ENCODE measurements at places on chromosomes 6 and 20.

DNA sequence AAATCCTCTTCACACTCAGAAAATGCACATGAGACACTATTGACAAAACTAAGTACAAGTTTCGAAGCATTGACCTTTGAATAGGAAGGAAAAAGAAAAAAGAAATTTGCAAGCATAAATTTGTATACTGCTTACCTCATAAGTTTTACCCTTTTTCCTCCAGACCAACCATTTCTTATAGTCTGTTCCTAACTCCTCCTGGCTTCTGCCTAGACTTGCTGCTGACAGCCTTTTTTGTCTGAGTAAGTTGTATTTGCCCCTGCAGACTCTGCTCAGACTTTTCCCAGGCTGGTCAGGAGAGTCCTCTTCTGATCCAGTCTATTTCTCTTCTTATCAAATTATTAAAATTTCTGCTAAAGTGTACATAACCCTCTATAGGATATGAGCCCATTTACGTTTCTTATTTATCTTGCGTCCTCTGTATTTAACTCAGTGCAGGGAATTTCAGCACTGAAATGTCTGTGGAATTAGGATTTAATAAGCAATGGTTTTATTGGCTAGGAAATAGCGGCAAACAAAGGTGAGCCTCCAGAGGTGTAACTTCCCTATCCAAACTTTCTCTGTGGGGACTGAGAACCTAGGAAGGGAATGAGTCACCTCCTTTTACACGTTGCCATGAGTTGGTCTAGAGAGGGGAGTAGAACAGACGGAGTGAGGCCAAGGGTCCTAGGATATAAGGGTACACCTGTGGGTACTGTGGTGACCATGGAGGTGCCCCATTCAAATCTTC is 207.1 kb upstream of the MARCKS start:
- no peak for DNase-seq

- DNase-seq = no peak
Measured at GRCh38 chr6:74631564-74631963, 574.3 kb downstream of the COL12A1 start.

DNA sequence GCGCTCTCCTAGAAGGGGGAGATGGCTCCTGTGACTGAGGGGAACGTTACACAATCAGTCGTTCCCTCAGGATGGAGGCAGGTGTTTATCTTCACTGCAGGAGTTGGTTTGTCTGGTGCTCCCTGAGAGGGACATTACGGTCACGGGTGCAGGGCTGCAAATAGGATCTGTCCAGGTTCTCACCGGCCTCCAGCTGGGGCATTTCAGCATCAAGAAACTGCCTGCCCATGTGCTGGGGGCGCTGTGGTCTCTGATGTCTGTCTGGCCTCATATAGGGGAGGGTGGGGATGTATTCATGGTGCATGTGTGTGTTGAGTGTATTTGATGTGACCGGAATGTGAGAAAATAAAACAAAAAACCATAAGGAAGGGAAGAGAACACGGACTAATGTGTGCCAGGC is 77.1 kb downstream of the TBC1D7 start:
- no peak for DNase-seq

DNA sequence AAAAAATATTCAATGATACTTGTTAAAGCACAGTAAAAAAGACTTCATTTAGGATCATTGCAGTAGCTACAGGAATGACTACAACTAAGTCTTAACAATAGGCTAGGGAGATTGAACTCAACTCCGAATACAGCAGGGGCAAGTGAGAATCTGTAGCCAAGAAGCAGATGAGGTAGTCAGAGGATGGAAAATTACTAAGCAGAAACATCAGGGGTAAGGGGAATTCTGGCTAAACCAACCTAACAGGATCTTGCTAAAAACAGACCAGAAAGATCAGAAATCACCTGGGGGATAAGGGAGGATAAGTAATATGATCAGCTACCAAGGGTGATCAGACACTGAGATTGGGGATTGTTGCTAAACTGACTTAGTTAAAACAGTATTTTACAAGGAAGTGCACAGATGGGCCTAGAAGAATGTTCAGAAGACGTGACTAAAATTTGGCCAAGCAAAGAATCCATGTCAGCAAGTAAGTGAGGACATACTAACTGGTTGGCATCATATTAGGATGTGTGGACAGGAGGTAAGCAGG is 217.5 kb downstream of the TENT5A start:
- no peak for DNase-seq

- DNase-seq = no peak
Measured at GRCh38 chr6:33959329-33959651, 155.5 kb upstream of the MLN start.

DNA sequence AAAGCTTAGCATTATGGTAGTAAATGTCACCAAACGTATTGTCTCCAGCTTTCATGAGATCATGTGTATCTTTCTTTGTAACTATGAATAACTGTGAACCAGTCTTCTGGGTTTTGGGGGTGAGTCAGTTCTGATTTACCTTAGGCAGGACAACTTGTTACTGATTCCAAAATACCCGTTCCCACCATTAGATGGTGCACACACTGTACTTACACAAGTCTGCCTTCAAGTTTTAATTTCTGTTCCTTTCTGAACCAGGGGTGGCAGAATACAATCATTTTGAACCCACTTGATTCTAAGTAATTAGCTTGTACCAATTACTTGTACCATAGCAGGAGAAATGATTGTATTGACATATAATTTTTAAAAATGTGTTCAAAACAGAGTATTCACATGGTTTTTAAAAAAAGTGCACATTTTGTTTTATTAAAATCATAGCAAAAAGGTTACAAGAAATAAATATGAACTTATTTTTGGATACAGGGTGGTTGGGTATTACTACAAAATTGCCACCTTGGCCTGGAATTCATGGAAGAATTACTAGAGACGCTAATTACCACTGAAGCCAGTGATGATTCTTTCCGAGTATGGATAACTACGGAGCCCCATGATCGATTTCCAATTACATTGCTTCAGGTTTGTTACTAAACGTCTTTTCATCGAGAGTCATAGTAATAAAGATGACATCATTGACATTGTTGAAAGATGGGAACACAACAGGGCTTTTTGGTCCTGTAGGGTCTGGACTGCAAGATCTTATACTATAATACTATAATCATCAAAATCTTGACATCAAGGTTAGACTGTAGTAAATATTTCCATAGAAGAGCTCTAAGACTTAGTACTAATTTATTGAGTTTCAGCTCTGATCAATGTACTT is 75.2 kb upstream of the GLP1R start:
- peak; percentile 8 for DNase-seq

DNA sequence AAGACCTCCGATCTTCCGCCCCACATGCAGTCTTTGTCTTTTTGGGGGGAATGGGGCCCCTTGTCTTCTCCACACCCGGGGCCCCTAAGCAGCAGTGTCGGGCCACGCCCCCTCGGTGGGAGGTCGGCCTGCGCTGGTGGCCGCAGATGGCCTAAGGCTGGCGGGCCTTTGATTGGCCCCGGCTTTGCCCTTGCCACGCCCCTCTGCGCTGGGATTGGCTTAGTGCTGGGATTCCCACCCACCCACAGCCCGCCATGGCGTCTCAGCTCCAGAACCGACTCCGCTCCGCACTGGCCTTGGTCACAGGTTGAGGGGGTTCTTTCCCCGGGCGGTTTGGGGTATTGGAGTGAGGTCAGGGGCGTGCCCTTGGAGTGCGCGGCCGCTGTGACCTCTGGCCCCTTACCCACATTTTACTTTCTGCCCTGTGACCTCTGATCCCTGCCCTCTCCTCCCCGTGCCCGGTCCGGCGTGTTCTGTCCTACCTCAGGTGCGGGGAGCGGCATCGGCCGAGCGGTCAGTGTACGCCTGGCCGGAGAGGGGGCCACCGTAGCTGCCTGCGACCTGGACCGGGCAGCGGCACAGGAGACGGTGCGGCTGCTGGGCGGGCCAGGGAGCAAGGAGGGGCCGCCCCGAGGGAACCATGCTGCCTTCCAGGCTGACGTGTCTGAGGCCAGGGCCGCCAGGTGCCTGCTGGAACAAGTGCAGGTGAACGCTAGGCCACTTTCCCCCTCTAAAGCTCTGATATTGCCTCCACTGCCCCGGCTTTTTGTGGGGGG is at the start of gene HSD17B8:
Gene HSD17B8, plus strand, starts transcription at position 241 of the 776 bp plus-strand sequence. Its CDS starts 14 bp downstream, at position 255.
- peak; percentile 79 for DNase-seq

- DNase-seq = no peak
Measured at GRCh38 chr20:16260911-16261310, 312.3 kb downstream of the KIF16B start.

DNA sequence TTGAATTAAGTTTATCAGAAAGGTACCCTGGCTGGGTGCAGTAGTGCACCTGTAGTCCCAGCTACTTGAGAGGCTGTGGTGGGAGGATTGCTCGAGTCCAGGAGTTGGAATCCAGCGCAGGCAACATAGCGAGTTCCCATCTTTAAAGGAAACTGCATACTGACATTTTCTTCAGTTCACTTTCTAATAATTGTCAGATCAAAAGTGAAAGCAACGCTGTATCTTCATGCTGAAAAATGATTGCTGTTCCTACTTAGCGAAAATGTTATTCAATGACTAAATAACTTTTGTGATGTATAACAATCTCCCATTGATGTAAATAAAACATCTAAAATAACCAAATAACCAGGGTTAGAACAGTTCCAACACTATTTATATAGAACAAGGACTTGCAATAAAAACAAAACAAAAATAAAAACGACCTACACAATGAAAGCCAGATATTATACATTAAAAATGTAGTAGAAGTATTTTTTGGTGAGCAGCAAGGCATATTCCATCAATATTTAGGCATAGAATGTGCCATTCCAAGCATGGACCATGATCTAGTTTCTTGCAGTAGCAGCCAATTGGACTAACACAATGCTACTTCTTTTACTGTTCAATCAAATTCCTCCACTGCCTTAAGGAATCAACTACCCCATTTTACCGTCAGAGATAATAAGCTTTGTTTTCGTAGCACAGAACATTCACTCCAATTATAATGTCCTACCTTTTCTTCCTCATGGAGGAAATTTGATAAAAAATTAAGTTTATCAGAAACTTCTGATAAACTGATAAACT is 1.5 kb downstream of the LATS1 start:
- no peak for DNase-seq

- DNase-seq = no peak
Measured at GRCh38 chr6:92468066-92468465, 951.3 kb downstream of the EPHA7 start.

GRCh38 chr6:37242429-37243052 is 15.0 kb upstream of the TBC1D22B start:
- DNase-seq = no peak

- no peak for DNase-seq
Measured at GRCh38 chr6:15518878-15519277, 143.9 kb downstream of the DTNBP1 start.

GRCh38 chr20:19522071-19522801 is 235.8 kb upstream of the RIN2 start:
- no peak for DNase-seq

GRCh38 chr6:155645325-155645724 is 189.7 kb upstream of the NOX3 start:
- no peak for DNase-seq

DNA sequence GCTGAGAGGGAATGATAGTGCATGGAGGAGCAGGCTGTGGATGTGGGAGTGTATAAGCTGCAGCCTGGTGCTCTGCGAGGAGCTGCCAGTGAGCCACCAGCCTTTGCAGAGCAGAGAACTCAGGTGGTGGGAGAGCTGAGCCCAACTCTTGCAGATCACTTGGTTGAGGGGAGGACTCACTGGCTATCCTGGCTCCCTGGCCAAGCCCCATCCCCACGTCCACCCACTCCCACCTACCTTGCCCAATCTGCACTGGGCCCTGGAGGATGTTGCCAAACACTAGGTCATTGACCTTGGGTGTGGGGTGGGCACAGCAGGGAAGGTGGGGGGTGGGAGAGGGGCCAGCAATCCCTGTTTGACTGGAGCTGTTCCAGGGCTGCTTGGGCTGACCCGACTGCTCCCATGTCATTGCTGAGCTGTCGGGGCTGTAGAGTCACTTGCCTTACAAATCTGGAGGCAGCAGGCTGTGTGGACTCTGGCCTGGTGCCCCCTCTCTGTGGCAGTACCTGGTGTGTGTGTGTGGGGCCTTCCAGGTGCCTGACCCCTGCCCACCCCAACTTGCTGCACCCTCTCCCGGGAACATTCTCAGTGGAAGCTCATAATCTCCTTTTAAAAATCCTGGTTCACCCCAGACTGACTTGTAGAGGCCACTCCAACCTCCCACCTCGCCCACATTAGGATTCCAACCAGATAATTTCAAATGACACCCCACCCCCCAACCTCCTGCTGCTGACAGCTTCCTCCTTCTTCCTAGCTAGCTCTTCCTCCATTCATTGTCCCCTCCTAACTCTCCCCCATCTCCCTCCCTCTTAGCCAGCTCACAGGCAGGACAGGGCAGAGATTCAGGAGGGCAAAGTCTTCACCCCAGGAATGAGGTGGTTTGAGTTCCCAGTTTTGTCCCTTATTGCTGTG is 162.3 kb downstream of the MRPL14 start:
- DNase-seq = no peak

DNA sequence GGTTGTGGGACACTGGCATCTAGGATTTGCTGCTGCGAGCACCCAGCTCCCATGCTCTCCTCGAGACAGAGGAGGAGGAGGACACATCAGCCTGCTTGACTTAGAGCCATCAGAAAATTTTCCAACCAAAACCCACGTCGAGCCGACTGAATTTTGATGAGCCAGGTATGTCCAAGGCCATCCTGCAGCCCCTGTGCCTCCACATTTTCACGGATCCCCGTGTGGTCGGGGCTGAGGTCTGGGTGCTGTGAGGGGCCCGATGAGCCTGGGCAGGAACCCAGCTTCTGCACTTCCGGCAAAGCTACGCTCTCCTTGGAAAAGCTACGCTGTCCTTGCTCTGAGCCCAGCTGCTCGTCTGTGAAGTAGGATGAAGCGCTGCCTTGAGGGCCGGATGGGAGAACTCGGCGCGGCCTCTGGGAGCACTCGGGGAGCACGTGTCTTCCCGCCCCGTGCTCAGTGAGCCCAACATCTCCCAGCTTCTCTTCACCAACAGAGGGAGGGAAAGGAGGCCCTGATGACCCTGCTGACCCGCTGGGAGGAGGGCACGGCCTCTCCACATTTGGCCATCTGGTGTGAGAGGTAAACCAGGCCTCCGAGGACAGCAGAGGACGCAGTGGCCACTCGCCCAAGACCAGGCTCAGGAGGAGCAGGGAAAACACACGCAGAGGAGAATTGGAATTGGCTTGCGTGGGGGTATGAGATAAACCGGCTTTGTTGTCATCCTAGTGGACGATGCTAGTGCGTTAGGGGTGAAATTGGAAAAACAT is 33.9 kb downstream of the PSMG4 start:
- no peak for DNase-seq

DNA sequence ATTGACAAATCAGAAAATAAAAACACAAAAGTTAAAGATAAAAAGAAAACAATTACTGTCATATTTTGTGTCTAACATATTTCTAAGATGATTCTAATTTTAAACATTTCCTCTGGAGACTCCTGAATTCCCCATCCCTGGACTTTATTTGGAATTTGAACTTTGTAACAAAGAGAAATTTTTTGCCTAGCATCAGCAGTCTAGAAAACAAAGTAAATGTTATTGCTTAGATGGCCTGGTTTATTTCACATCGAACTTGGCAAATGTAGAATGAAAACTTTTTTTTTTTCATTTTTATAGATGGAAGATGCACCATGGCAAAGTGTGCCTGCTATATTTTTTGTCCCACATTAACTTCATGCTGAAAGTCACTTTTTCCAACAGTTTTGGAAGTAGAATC is 159.1 kb downstream of the TBX18 start:
- no peak for DNase-seq

All from left renal pelvis (tissue), 4 donors.